ENCODE measurements at places on chromosomes 13 and 19. TPM values are rescaled to one million over a fixed set of nuclear protein-coding genes. Genes with fewer than 3 reads are reported as not detected.

The KIR2DL1 gene
- total RNA-seq: not detected

DNA sequence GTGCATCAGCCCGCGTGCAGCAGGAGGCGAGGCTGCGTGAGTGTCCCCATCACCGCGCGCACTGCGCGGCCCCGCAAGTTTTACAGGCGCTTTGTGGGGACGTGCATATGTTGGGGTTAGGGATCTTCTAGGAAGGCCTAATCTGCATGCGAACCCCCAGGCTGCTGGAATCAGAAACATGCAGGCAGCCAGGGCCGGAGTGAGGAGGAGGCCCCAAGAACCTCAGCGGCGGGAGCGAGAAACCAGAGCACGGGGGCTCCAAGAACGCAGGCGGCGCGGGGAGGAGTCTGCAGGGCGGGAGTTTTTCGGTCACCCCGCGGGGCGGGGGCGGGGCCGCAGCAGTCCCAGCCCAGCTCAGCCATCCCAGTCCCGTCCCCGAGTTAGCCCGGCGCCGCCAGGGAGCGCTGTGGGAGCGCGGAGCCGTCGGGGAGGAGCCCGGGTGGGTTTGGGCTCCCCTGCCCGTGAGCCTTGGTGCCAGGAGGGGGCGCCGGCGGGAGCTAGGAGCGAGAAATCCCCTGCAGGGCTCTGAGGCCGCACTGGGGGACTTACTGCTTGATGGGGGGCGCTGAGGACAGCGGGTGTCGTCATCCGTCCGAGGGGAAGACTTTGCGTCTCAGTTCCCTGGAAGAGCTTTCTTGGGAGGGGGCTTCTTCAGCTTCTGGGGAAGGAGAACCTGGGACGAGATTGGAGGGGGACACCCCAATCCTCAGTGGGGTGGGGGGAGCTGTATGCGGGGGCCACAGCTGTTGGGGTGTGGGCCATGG lies 933 bp upstream of the NRTN start:
- DNase-seq: no peak

The C5AR1 gene
- 51.9 TPM for total RNA-seq

The FLT1 gene
- 44.6 TPM for total RNA-seq

- no peak for DNase-seq
Observed at GRCh38 chr19:23343434-23344010, 51.7 kb downstream of the ZNF91 start.

DNA sequence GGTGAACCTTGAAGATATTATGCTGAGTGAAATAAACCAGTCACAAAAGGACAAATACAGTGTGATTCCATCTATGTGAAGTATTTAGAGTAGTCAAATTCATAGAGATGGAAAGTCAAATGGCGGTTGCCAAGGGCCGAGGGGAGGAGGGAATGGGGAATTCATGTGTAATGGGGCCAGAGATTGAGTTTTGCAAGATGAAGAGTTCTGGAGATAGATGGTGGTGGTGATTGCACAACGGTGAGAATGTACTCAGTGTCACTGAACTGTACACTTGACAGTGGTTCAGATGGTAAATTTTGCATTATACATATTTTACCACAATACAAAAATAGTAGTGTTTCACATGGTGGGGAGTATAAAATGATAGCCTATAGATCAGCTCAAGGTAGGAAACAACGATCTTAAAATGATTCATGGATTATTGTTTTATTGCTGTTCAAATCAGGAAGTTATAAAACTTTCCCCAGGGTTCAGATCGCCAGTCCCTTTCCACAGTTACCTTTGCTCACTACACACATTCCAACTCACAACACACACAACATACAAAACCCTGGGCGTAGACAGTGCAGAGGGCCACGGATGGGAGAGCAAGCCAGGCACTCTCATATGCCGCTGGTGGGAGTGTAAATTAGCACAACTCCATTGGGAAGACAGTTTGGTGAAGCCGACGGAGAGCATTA lies 219.9 kb downstream of the ZIC5 start:
- DNase-seq: no peak

Measured in thoracic aorta (tissue), 2 donors.